Adrenal gland (tissue), 19 donors: ENCODE measurements at places on chromosomes 2 and 18. TPM values are rescaled to one million over a fixed set of nuclear protein-coding genes. Genes with fewer than 3 reads are reported as not detected.

Gene IRS1
- total RNA-seq, result 13.5 TPM

Gene UGT1A5
- total RNA-seq, result not detected

Gene SLC9A2
- total RNA-seq, result 2.1 TPM

Gene ADCYAP1
- total RNA-seq, result 0.65 TPM

Gene ASTL
- not detected for total RNA-seq

Gene SEH1L
- total RNA-seq, result 6.8 TPM

Gene GAD1
- 7.4 TPM for total RNA-seq

Gene LYPD6
- total RNA-seq, result 1.2 TPM

Gene AQP4
- total RNA-seq, result 0.11 TPM

Gene CD226
- total RNA-seq, result 2.3 TPM

Gene CYP27C1
- total RNA-seq, result 0.28 TPM

Gene PJVK
- total RNA-seq, result 1.9 TPM

Gene RGPD4
- total RNA-seq, result not detected

- DNase-seq, result peak; percentile 90
Observed at GRCh38 chr2:175414882-175415487, 233.5 kb upstream of the ATP5MC3 start.

GRCh38 chr2:235832941-235833340 lies 335.2 kb downstream of the GBX2 start:
- no peak for DNase-seq

- DNase-seq, result no peak
Observed at GRCh38 chr2:215878476-215879063, 134.8 kb downstream of the MREG start.

- no peak for DNase-seq
Observed at GRCh38 chr2:119180892-119181291, 22.3 kb upstream of the C1QL2 start.

- DNase-seq, result peak; percentile 19
Observed at GRCh38 chr2:146927080-146927711, 917.6 kb upstream of the ACVR2A start.

DNA sequence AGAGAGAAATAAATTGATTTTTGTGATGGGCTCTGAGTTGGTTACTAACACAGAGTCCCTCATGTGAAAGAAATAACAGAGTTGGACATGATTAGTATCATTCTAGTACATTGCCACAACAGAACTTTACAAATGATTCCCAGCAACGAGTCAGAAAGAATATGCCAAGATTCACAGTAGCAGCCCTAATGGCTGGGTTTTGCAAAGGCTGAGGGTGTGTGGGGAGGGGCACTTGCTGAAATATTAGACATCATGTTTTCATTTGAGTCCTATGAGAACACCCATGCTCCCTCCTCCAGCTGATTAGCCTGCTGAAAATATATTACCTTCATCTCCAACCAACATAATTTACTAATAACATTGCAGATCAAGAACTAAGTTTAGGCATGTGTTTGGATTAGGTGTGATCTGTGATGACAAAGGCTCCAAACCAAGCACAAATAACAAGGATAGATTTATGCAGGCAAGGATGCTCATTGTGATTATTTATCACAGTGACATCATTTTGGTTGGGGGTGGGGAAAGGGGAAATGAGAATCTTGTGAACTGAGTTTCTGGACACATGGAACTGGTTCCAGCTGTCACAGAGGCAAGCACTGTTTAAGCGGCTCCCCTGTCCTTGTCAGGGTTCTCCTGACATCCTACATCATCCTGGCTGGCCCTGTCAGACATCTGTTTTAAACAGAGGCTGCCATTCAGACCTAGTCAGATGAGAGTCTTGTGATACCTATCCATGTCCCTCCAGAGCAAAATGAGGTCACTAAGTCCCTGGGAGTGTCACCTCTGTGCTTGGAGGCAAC lies 205.8 kb upstream of the NCKAP5 start:
- DNase-seq, result no peak

DNA sequence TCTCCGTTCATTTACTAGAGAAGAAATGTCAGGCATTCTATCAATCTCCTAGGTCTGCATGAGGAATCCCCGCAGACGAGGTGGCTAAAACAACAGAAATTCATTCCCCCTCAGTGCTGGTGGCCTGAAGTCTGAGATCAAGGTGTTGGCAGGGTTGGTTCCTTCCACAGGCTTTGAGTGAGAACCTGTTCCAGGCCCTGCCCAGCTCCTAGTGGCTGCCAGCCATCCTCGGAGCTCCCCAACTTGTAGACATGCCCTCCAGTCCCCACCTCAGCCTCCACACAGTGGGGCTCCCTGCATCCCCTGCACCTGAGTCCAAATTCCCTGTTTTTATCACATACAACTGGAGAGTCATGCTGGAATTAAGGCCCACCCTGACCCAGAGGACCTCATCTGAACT lies 145.3 kb upstream of the ALKAL2 start:
- DNase-seq, result no peak

DNA sequence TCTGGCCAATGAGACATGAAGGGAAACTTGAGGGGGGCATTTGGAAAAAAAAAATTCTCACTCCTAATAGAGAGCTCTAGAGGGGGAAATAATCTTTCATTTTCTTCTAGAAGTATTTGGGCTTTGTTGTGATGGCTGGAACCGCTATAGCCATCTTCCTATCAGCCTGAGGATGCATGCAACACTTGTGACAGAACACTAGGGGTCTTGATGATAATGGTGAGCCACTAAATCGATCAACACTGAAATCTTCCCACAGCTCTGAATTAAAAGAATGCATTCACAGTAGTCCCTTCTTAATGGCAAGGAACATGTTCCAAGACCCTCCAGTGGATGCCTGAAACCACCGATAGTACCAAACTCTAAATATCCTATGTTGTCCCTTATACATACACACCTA lies 325.3 kb downstream of the LNPK start:
- no peak for DNase-seq

DNA sequence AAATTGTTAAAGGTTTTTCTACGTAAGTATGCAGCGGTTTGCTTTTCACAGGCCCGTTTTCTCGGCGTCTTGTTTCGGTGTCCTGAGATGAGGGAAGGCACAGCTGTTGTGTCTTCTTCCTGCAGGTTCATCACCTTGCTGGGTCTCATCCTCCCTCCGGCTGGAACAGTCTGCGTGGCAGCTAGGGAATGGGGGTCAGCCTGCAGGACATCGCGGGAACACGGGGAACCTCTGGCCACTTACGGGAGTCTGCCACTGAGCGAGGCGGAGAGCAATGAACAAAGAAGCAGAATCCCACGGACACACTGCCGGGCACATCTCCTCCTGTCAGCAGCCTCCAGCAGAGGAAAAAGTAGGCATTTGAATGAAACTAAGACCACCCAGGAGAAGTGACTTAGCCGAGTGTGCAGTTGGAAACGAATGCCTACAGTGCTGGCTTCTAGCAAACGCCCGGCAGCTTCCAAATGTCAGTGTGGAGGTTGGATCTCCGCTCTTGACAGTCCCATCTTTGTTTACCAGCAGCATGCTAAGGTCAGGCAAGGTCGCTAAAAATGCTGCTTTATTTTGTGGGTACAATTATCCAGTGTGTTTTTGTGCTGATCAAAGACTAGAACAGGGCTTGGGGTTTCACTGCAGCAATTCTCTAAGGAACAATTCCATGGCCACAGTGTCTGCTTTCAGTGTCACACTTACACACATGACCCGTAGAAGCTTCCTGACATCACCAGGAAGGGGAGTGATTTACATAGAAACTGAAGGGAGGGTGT lies 109.8 kb upstream of the SEC11C start:
- no peak for DNase-seq

GRCh38 chr2:62391696-62392095 lies 114.3 kb downstream of the TMEM17 start:
- DNase-seq, result no peak

- DNase-seq, result no peak
Observed at GRCh38 chr2:176449852-176450251, 180.6 kb downstream of the MTX2 start.

DNA sequence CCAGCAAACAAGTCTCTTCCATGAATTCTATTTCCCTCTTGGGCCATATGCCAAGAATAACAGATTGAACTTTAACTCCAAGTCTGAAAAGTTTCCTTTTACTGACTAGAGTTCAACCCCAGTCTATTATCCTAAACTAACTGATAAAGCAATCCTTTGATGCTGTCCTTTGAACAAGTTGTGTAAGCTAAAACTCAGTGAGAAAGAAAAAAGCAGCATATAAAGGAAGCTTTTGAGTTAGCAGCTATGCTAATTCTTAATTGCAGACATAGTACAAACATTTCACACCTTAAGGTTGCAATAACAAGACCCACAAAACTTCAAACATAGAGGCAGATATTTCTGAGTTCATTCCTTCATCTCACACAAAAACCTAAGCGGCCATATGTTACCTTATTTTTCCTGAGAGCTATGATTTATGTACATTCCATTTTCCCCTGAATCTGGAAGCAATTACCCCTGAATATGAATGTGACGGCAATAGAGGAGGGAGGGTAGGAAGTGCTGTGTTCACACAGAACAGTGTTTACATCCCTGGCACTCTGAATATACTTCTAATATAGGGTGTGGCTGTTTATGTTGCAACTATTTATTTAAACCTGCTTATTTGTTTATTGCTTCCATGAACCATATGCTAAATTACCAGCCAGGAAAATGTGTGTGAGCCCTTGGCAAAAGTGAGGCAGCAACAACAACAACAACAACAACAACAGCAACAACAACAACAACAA lies 180.6 kb downstream of the IRS1 start:
- DNase-seq, result no peak

DNA sequence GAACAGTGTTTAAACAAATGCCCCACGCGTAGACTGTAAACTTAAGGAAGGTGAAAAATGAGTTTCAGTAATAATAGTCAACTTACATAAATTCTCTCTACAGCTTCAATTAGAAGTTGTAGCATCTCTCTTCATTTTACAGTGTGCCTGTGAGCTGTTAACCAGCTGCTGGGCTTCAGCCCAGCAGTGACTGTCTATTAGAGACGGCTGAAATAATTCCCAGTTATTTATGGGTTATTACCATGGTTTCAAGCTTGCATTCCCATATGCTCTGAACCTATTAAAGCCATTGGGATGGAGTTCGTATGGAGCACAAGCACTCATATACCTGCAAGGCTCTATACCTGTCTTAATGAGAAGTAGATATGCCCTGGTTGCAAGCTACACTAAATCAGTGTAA lies 501.1 kb downstream of the CNTNAP5 start:
- DNase-seq, result no peak

- DNase-seq, result no peak
Observed at GRCh38 chr2:21251216-21251980, 127.6 kb downstream of the TDRD15 start.

DNA sequence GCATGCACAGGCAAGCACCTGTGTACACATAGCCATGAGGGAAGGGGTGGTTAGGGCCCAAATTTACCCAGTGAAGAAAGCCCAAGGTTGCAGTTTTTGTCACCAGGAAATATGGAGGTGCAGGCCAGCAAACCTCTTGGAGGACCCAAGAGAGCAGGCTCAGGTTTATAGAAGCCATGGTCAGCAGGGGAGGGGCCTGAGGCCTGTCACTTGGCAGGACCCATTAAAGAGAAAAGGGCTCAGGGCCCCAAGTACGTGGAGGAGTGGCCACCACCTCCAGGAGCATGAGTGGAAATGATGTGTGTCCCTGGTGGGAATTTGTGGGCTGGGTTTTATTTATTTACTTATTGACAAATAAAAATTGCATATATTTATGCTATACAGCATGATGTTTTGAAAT lies 192.9 kb downstream of the HAUS1 start:
- no peak for DNase-seq

DNA sequence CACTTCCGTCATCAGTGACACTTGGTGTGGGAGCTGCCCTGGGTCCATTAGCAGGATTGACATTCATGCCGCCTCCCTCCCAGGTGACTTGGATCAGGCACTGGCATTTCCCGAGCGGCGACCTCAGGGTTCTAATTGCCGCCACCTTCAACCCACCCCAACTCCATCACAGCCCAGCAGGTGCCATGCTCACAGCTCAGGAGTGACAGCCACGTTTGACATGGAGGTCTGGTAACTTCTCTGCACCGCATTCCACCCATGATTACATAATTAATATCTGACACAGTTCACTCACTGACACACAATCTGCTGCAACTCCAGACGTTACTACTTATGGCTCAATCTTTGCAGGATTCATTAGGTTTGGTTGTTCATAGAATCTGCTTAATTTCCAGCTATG lies 450.9 kb upstream of the MYT1L start:
- no peak for DNase-seq

DNA sequence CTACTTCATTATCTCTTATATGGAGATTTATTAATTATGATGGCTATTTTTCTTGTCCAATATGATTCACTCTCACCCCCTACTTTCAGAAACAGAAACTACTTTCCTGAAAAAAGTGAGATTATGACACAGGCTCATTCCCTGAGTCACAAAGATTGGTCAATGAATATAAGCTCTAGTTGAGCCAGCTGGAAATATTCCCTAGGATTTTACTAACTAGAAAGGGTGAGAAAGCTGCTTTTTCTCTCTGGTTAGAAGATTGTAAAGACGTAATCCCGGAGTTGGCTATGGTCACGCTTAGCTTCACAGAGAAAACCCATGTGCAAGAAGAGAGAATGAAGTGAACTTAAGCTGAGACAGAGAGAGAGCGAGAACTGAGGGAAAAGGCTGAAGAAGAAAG lies 223.7 kb upstream of the SMAD7 start:
- DNase-seq, result no peak

DNA sequence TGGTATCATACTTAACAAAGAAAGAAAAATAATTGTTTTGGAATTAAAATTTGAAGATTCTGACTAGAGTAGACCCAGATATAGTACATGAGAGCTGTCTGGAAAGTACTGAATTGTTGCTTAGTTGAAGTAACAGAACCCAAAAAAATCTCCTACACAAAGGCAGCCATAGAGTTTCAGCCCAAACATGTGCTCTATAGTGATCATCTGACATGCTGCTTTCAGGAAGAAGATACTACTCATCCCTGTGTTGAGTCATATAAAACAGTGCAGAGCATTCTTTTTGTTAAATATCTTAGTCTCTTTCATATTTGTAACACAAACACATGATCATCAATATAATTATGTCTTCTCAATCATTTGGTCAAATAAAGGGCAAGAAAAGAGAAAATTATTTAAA lies 84.8 kb upstream of the PTPRM start:
- no peak for DNase-seq

GRCh38 chr2:108165729-108166128 lies 74.0 kb upstream of the SULT1C3 start:
- no peak for DNase-seq

DNA sequence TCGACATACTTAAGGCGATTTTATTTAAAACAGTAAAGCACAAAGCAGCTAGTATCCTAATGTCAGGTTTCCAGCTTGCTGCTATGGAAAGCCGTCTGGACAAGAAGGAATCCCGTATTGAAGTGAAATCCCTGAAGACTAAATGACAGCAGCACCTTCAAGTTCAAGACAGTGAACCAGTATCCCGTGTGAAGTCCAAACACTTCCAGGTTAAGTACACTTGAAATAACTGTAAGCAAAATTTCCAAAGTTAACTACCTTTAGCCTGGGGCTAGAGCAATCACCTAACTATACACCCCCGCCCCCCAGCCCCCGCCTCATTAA lies 1.2 kb downstream of the MBOAT2 start:
- DNase-seq, result no peak

GRCh38 chr2:37645836-37646235 lies 25.6 kb downstream of the CDC42EP3 start:
- DNase-seq, result no peak
